ENCODE measurements at places on chromosomes 7 and 10. TPM values are rescaled to one million over a fixed set of nuclear protein-coding genes. Genes with fewer than 3 reads are reported as not detected.

EBF3 gene
- polyA plus RNA-seq, result 7.5 TPM

GRCh38 chr7:14833707-14834106 lies 68.8 kb downstream of the DGKB start:
- DNase-seq, result no peak

GRCh38 chr10:71128311-71128980 lies 83.9 kb upstream of the UNC5B start:
- peak; percentile 41 for DNase-seq

DNA sequence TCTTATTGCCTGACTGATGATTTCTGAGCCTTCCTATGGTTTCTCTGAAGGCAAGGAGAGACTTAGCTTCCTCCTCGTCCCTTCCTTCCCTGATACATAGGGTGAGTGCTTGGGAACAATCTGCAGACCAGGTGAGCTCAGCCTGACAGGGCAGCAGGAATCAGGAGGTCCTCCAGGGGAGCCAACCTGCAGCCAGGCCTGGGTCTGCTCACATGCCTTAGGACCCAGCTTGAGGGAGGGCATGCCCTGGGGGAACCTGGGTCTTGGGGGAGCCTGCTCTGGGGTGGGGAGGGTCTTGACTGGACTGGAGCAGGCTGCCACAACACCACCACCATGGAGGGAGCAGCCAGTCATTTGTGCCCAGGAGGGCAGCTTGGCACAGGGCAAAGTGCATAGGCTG lies 57.7 kb downstream of the LRRC18 start:
- DNase-seq, result no peak

Data from large intestine (tissue), 12 donors.